ENCODE measurements at places on chromosomes 11 and 22. TPM values are rescaled to one million over a fixed set of nuclear protein-coding genes. Genes with fewer than 3 reads are reported as not detected.

The SYCE3 gene
- total RNA-seq, result 0.85 TPM

The CCDC116 gene
- total RNA-seq, result 0.22 TPM

The ARHGAP20 gene
- 0.04 TPM for total RNA-seq

The DTX4 gene
- total RNA-seq, result 13.0 TPM

The PKNOX2 gene
- 1.3 TPM for total RNA-seq

The PANX3 gene
- total RNA-seq, result not detected

The CATSPER1 gene
- total RNA-seq, result not detected

GRCh38 chr11:123457187-123457770 is 27.2 kb downstream of the GRAMD1B start:
- peaks cover 3% of the 10 kb centered on the region for H3K36me3 ChIP-seq
- no peaks in the 10 kb centered on the region for H3K27me3 ChIP-seq
- H3K4me1 ChIP-seq, result no peaks in the 10 kb centered on the region

- no peaks in the 10 kb centered on the region for H3K4me1 ChIP-seq
- no peak for DNase-seq
- no peaks in the 10 kb centered on the region for H3K27me3 ChIP-seq
- H3K27ac ChIP-seq, result no peak overlapping the region
Measured at GRCh38 chr22:44782363-44782963, 30.1 kb downstream of the ARHGAP8 start.

GRCh38 chr22:50673231-50674129 is 857 bp downstream of the SHANK3 start:
- no peak for DNase-seq
- H3K4me3 ChIP-seq, result peak overlapping the region; percentile 56

- no peaks in the 10 kb centered on the region for H3K27me3 ChIP-seq
- peaks cover 5% of the 10 kb centered on the region for H3K36me3 ChIP-seq
- H3K27ac ChIP-seq, result no peak overlapping the region
- no peak for DNase-seq
- H3K4me1 ChIP-seq, result peaks cover 2% of the 10 kb centered on the region
- no peak overlapping the region for H3K4me3 ChIP-seq
Measured at GRCh38 chr11:31487848-31488247, 21.6 kb downstream of the IMMP1L start.

DNA sequence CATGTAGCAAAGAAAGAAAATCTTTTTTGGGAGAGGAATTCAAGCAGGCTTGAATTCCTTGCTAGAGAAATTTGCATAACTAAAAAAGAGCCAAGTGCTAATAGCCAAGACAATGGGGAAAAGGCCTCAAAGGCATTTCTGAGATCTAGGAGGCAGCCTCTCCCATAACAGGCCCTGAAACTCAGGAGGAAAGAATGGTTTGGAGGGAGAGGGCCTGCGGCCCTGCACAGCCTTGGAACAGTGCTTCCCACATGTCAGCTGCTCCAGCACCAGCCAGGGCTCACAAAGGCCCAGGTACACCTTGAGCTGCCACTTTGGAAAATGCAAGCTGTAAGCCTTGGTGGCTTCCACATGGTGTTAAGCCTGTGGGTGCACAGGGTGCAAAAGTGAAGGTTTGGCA is 55.5 kb upstream of the TSPAN18 start:
- peaks cover 11% of the 10 kb centered on the region for H3K4me1 ChIP-seq
- DNase-seq, result peak; percentile 88
- H3K27ac ChIP-seq, result peak overlapping the region; percentile 93
- peaks cover 12% of the 10 kb centered on the region for H3K36me3 ChIP-seq
- H3K4me3 ChIP-seq, result no peak overlapping the region

GRCh38 chr11:82675838-82676237 is 57.8 kb downstream of the FAM181B start:
- peak; percentile 85 for DNase-seq
- H3K4me1 ChIP-seq, result no peaks in the 10 kb centered on the region
- H3K4me3 ChIP-seq, result no peak overlapping the region
- no peak overlapping the region for H3K27ac ChIP-seq
- H3K27me3 ChIP-seq, result no peaks in the 10 kb centered on the region

GRCh38 chr11:129595038-129595962 is 219.7 kb downstream of the BARX2 start:
- no peaks in the 10 kb centered on the region for H3K36me3 ChIP-seq
- no peak overlapping the region for H3K4me3 ChIP-seq
- no peaks in the 10 kb centered on the region for H3K27me3 ChIP-seq
- H3K27ac ChIP-seq, result no peak overlapping the region
- H3K4me1 ChIP-seq, result no peaks in the 10 kb centered on the region

DNA sequence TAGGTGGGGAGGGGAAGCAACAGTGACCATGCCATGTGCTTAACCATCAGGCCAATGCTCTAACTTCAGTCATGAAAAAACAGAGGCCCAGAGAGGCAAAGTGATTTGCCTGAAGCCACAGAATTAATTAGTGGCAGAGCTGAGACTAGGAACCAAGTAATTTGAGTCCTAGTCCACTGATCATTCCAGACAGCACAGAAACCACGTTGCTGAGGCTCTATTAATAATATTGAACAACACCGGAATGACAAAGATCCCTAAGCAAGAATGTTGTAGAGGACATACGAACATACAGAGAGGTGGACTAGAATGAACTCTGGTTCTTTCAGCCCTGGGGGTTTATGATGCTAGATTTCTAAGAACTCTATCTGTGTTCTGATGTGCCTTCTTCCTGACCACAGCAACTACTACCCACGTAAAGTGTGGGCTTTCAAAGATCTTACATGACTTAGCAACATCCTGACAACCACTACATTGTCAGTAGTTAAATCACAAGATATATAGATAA is 92.3 kb downstream of the GAB2 start:
- H3K36me3 ChIP-seq, result no peaks in the 10 kb centered on the region
- H3K27me3 ChIP-seq, result no peaks in the 10 kb centered on the region
- DNase-seq, result no peak
- H3K4me1 ChIP-seq, result no peaks in the 10 kb centered on the region

- H3K27ac ChIP-seq, result no peak overlapping the region
- H3K36me3 ChIP-seq, result no peaks in the 10 kb centered on the region
- H3K27me3 ChIP-seq, result no peaks in the 10 kb centered on the region
- no peak for DNase-seq
Measured at GRCh38 chr11:40338739-40339138, 1120.7 kb downstream of the LRRC4C start.

DNA sequence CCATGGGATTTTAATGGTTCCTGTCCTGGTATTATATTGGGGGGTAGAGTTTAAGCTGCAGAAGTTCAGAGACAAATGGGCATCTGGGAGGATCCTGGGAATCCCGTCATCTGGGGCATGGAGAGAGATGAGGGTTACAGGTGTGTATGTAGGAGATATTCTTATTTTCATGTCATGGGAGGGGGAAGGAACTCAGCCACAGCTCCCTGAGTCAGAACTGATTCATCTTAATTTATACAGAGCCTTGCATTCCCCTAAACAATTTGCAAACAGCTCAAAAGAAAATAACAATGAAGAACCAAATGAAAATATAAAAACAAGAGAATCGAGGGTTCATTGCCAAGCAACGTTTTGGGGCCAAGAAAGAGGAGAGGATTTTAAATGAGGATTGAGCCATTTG is 155.9 kb upstream of the TBCEL start:
- H3K27ac ChIP-seq, result no peak overlapping the region
- DNase-seq, result no peak
- no peaks in the 10 kb centered on the region for H3K36me3 ChIP-seq

DNA sequence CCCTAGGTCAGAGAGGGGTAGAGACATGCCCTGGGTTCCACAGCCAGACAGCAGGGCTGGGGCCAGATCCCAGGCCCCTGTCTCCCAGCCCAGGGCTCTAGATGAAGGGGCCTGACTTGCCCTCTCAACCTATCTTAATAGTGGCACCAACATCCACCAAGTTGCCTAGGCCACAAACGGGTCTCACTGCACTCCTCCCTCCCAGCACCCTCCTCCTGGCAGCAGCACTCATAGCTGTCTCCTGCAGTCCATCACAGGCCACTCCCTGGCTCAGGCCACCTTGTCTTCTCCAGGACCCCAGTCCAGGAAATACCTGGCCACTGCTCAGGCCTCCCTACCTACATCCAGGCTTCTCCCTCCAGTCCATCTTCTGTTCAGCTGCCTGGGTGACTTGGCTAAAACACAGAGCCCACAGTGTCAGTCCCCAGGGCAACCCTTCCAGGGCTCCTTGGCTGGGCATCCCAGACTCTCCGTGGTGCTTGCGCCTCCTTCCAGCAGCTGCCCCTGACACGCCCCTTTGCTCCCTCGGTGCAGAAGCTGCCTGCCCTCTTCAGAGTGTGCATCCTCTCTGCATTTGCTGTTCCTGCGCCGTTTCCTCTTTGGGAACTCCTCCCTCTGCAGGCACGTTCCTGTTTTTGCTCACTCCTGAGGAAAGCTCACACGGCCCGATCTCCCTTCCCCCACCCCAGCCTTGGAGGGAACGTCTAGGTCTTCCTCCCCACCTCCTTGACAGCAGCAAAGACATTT is 40.5 kb downstream of the LRRC32 start:
- H3K36me3 ChIP-seq, result no peaks in the 10 kb centered on the region
- H3K4me3 ChIP-seq, result no peak overlapping the region
- H3K27ac ChIP-seq, result no peak overlapping the region
- no peak for DNase-seq
- H3K4me1 ChIP-seq, result no peaks in the 10 kb centered on the region
- no peaks in the 10 kb centered on the region for H3K27me3 ChIP-seq

DNA sequence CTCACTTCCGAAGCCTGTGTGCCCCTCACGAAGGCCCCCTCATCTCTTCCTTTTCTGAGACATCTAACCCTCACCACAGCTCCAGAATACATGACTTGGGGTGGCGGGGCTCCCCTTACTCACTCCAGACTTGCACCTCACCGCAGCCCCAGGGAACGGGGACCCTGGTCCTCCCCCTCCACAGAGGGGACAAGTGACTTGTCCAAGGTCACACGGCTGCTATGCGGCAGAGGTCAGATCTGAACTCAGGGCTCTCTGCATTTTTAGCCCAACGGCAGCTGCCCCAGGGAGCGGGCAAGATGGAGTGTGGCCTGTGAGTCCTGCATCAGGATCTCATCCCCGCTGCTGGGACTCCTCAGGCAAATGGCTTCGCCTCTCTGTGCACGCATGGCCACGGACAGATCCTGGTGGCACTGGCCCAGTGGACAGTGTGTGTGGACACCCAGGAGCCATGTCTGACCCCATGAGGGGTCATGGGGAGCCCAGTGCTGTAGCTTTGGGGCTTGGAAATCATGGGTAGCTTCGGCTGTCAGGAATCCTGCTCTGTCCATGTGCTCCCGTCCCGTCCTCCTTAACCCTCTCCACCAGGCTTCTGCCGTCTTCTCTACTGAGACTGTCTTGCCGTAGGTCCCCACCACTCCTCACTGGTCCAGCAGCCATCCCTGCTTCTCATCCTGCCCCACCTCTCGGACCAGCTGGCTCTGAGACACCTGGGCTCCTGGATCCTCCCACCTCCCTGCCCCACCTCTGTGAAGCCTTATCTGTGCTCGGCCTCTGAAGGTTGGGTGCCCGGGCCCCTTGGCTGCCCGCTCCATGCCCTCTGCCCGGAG is 48.0 kb upstream of the CARS1 start:
- peaks cover 4% of the 10 kb centered on the region for H3K36me3 ChIP-seq
- no peaks in the 10 kb centered on the region for H3K27me3 ChIP-seq
- H3K4me3 ChIP-seq, result 0 out of 3 replicates have a peak overlapping the region, but pooled peaks have one; percentile 32
- no peaks in the 10 kb centered on the region for H3K4me1 ChIP-seq

GRCh38 chr11:85751724-85752123 is 59.2 kb downstream of the SYTL2 start:
- no peak for DNase-seq
- no peak overlapping the region for H3K27ac ChIP-seq
- no peaks in the 10 kb centered on the region for H3K27me3 ChIP-seq
- H3K4me1 ChIP-seq, result peaks cover 13% of the 10 kb centered on the region
- H3K4me3 ChIP-seq, result no peak overlapping the region
- 0 out of 3 replicates have a peak, but pooled peaks cover 1% of the 10 kb centered on the region for H3K36me3 ChIP-seq

DNA sequence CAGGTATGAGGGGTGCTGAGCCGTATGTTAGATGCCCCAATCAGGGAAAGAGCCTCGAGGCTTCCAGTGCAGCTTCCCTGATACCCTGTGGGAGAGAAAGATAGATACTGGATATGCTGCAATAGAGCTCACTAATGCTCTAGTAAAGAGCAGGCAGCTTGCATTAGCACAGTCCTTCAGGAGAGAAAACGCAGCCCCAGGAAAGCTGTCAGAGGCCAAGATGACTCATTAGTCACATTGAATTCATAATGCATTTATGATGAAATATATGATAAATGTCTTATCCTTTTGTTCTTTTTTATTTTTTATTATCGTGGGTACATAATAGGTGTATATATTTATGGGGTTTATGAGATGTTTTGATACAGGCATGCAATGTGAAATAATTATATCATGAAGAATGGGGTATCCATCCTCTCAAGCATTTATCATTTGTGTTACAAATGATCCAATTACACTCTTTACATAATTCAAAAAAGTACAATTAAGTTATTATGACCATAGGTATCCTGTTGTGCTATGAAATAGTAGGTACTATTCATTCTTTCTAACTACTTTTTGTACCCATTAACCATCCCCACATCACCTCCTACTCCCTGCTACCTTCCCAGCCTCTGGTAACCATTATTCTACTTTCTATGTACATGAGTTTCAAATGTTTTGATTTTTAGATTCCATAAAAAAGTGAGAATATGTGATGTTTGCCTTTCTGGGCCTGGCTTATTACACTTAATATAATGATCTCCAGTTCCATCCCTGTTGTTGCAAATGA is 94.5 kb upstream of the TOP3B start:
- no peak overlapping the region for H3K27ac ChIP-seq
- H3K4me1 ChIP-seq, result no peaks in the 10 kb centered on the region
- no peak overlapping the region for H3K4me3 ChIP-seq

DNA sequence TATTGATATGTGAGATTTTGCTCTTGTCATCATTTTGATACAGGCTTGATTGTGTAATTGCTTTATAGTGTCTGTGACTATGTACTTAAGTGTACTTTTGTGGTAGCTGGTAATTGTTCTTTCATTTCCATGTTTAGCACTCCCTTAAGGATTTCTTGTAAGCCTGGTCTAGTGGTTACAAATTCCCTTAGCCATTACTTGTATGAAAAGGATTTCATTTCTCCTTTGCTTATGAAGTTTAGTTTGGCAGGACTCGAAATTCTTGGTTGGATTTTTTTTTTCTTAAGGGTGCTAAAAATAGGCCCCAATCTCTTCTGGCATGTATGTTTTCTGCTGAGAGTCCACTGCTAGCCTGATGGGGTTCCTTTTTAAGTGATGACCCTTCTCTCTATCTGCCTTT is 346.8 kb downstream of the JRKL start:
- no peak overlapping the region for H3K27ac ChIP-seq
- no peaks in the 10 kb centered on the region for H3K36me3 ChIP-seq
- no peaks in the 10 kb centered on the region for H3K4me1 ChIP-seq

Data from H9 (cell line).